RPMI8226 (cell line): ENCODE measurements at places on chromosomes 11 and 22.

GRCh38 chr11:101331411-101331810 is 201.8 kb upstream of the PGR start:
- DNase-seq, result no peak

DNA sequence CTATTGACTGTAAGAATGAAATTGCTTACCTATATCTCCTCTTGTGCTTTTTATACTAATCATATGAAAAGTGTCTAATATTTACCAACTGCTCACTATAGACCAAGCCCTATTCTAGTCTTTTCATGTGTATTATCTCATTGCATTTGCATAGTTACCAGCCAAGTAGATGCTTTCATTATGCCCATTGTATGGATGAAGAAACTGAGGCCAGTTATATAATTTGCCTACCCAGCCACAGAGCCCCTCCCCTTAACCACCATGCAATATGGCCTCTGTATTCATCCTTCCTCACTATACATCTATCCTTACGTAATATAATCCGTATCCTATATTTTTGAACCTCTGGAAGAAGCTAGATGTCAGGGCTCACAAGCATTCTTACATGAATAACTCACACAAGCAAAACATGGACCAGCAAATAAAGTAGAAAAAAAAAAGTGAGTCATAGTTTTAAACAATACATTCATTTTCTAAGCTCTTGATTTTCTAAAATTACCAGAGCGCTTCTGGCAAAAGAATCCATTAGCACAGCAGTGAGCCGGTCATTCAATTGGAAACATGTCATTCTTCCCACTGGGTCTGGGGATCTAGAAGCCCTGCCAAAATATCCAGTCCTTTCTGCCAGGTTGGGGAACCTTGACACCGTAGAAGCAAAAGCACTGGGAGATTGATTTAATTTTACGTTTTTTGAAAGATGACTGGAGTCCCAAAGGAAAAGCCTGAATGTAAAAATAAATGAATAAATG is 80.0 kb downstream of the C11orf91 start:
- DNase-seq, result no peak

DNA sequence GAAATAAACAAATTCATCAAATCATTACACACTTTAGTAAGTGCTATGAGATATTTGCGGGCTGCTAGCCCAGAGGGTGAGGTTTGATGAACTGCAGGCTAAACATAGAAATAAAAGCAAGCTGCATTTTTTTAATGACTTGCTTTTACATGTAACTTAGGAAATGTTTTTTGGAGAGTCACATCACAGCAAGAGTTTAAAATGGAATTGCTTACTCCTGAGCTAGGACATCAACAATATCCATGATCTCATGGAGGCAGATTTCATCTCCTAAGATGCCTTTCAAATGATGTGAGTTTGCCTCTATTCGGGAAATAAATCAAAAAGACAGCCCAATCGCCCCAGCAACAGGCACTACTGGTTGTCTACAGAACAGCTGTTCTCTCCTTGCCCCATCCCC is 73.4 kb upstream of the CD44 start:
- DNase-seq, result no peak

GRCh38 chr11:70109006-70109405 is 30.9 kb downstream of the ANO1 start:
- DNase-seq, result no peak

- DNase-seq, result no peak
These were observed 722.4 kb upstream of the ANO5 start for GRCh38 chr11:21470521-21470920.

- DNase-seq, result no peak
These were observed 101.7 kb downstream of the FAM181B start for GRCh38 chr11:82631722-82632630.
